GM06990 (cell line): ENCODE measurements at places on chromosomes 1 and 21.

DNA sequence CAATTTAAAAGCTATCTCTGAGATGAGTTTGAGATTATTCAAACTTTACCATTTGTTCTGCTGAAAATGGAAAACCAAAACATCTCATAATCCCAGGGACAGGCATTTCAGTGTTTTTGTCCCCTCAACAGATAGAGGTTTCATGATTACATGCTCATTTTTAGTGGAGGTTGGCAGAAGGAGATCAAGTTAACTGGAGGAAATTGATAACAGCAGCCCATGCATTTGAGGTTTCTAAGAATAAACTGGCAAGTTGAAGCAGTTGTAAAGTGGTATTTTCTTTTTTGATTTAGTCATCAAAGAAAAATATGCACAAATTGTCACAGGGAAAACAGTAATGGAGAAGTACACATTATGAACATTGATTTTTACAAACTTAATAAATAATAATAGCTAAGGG lies 205.8 kb downstream of the PLA2G4A start:
- no peak for DNase-seq

GRCh38 chr1:67224856-67225255 lies 58.6 kb downstream of the IL23R start:
- no peak for DNase-seq

GRCh38 chr1:108124622-108125311 lies 75.4 kb downstream of the SLC25A24 start:
- no peak for DNase-seq

DNA sequence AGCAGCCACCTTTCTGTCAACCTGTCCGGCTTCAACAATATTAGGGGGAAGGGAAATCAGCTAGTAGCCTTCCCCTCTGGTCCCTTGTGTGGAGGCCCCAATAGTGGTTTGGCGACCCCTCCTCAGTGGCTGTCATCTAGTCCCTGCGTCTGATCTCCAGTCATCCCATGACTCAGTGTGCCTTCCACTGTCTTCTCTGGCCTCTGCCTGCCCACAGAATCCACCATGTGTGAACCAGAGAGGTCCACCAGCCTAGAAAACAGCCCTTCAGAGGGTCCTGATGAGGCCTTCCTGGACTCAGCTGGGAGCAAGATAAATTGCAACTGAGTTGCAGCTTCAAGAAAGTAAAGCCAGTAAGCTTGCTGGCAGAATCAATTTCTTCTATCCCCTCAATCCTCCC lies 3.8 kb upstream of the ATXN7L2 start:
- no peak for DNase-seq

DNA sequence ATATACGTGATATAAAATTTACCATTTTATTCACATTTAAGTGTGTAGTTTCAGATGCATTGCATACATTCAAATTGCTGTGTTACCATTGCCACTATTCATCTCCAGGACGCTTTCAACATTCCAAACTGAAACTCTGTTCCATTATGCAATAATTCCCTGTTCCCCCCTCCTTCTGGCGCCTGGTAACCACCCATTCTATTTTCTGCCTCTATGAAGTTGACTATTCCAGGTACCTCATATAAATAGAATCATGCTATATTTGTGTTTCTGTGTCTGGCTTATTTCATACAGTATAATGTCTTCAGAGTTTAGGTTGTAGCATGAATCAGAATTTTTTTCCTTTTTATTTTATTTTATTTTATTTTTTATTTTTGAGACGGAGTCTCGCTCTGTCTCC lies 41.7 kb downstream of the SLC22A15 start:
- no peak for DNase-seq

- DNase-seq, result no peak
These were observed at the start of gene ETNK2 for GRCh38 chr1:204151552-204152309. ETNK2 (minus strand) TSS chr1:204152044; CDS start chr1:204151852, 192 bp downstream.

- no peak for DNase-seq
These were observed 176.5 kb downstream of the C1orf21 start for GRCh38 chr1:184563308-184563707.

GRCh38 chr1:6269720-6270400 lies 9.0 kb upstream of the GPR153 start:
- DNase-seq, result no peak

GRCh38 chr1:62589321-62589720 lies 8.0 kb upstream of the ANGPTL3 start:
- DNase-seq, result no peak

DNA sequence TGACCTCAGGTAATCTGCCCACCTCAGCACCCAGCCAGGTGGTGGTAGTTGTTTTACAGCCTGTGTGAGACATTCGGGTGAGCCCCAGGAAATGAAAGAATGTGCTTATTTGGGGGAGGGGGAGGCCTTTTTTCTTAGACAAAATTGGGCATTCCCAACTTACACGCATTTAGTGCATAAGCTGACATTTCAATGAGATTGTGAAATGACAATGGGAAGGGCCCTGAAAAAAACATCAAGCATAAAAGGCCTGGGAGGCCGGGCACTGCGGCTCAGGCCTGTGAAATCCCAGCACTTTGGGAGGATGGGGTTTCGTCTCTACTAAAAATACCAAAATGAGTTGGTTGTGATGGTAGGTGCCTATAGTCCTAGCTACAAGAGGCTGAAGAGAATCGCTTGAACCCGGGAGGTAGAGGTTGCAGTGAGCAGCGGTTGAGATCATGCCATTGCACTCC lies 5.0 kb downstream of the GAS5 start:
- DNase-seq, result no peak
